T-cell (primary cell): ENCODE measurements at places on chromosomes 3 and 15. TPM values are rescaled to one million over a fixed set of nuclear protein-coding genes. Genes with fewer than 3 reads are reported as not detected.

Gene CHST14
- total RNA-seq: 9.9 TPM

Gene KBTBD8
- total RNA-seq: 6.0 TPM

Gene TAMM41
- 43.3 TPM for total RNA-seq

Gene TMEM212
- total RNA-seq: not detected

Gene HACL1
- total RNA-seq: 34.2 TPM

DNA sequence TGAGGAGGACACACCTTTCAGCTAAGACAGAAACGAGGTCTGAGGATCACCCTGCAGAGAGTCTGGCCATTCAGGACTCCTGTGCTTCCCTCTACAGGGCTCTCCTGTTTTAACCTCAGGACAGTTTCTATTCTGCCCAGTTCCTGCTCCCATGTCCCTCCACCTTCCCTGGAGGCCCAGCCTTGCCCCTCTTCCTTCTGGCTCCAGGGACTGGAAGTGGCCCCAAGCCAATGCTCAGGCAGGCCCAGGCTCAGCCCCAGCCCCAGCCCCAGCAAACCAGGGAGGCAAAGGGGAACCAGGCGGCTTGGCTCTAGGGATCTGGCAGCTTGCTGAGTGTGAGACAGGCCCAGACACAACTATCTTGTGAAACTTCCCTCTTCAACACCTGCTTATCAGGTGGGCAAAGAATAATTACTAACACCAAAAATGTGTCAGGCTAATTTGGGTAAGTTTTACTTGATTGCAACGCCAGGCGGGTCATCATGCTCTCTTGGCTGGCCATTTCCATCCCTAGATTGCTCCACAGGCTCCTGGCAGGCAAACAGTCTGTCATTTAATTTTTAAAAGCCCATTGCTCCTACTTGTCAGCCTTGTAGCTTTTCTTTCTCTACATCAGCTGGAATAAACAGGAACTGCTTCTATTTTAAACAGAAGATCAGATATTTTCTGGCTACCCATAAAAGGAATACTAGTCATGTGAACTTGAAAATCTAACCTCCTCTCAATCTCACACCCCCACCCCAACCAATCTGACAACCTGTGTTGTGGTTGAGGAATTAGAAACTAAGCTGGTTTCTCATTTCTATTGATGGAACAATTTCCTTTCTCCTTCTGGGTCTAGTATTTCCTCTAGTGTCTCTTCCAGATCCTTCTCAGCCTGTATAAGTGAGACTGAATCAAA is 33.5 kb downstream of the UPK1B start:
- H3K27me3 ChIP-seq: no peaks in the 10 kb centered on the region
- peak overlapping the region; percentile 49 for H3K4me3 ChIP-seq
- peaks cover 16% of the 10 kb centered on the region for H3K36me3 ChIP-seq
- peaks cover 43% of the 10 kb centered on the region for H3K4me1 ChIP-seq
- peak overlapping the region; percentile 3 for H3K27ac ChIP-seq
- DNase-seq: no peak

DNA sequence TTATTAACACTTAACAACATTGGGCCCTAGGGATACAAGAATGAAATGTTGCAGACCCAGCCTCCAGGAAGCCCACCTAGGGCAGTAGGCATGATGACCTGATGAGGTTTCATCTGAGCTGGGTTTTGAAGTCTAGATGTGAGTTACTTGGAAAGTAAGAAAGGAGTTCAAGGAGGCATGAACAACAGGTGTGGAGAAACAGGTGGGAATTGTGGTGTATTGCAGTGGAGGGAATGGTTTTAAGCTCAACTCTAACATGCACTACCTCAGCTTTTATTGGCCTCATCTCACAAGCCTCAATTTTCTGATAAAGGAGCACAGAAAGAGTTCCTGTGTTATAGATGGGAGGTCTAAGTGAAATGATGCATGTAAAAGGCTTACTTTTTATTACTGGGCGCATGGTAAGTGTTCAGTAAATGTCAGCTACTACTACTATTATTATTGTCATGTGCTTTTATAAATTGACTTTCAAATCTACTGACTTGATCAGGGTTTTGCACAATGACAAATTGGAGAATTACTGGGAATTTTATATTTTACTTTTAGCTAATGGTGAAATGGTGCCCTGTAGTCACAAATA is 19.3 kb downstream of the SCAANT1 start:
- H3K27me3 ChIP-seq: no peaks in the 10 kb centered on the region
- no peak overlapping the region for H3K4me3 ChIP-seq
- DNase-seq: no peak
- no peaks in the 10 kb centered on the region for H3K4me1 ChIP-seq
- H3K36me3 ChIP-seq: no peaks in the 10 kb centered on the region

DNA sequence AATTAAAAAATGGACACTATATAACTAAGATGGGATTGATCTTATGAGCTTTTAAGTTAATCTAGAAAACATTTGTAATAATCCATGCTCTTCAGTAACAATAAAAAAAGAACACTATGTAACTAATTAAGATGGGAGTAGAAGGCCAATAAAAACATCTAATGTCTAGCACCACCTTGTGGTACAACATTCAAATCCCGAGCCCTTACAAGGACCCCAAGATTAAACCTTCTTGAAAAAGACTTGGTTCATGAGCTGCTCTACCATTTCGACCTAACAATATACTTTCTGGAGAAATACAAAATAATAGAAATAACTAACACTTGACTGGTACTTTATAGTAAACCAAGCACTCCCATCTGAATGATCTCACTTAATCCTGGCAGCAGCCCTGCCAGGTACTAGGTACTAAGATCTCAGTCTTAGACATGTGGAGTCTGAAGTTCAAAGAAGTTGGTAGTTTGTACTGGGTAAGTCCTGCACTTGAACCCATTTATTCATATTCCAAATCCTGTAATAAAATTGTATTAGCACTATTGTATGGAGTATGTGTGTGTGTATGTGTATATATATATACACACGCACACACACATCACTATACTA is 21.8 kb downstream of the METTL6 start:
- H3K27me3 ChIP-seq: no peaks in the 10 kb centered on the region
- no peak overlapping the region for H3K27ac ChIP-seq
- DNase-seq: peak; percentile 16
- peaks cover 2% of the 10 kb centered on the region for H3K36me3 ChIP-seq

- H3K4me1 ChIP-seq: no peaks in the 10 kb centered on the region
- H3K27me3 ChIP-seq: no peaks in the 10 kb centered on the region
- no peak overlapping the region for H3K27ac ChIP-seq
- H3K36me3 ChIP-seq: no peaks in the 10 kb centered on the region
- H3K4me3 ChIP-seq: no peak overlapping the region
Observed at GRCh38 chr3:155323063-155323666, 29.7 kb upstream of the STRIT1 start.

DNA sequence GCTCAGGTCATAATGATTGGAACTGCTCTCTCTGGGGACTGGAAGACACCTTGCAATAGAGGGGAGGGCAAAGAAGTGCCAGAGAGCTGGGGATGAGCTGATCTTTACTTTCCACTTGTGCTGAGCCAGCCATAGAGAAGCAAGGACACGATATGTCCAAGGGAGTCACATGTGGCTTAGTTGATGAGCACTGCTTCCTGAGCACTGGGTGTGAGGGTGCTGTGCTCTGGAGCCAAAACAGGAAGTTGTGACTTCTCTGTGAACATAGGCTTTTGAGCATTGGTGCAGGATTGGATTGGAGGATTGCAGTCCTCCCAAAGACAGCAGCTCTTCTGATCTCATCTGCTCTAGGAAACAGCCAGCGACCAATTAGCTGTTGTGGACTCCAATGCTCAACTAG is 6.7 kb downstream of the PARP14 start:
- no peak for DNase-seq
- peaks cover 6% of the 10 kb centered on the region for H3K36me3 ChIP-seq
- H3K4me3 ChIP-seq: no peak overlapping the region
- H3K27me3 ChIP-seq: no peaks in the 10 kb centered on the region
- no peak overlapping the region for H3K27ac ChIP-seq

DNA sequence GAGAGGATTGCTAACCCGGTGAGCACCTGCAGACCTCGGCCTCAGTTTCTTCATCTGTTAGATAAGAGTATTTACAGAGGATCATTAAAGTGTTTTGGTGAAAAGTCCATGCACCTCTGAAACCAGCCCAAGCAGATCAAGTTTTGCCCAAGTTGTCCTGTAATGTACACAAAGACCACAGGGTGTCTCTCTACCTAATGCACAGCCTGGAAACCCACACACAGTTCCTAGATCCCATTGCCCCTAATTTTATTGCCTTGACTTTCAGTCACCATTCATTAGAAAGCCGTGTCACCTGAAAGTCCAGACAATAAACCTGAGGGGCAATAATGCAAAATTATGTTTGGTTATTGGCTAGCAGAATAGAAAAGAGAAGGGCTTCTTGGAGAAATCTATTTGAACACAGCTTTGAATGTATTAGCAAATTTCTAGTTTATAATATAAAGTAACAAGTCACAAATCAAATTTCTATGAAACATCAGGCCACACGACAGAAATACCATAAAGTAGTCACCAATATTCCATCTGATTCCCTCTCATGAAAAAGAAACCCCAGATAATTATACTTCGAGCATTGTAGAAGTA is 161.3 kb upstream of the SLC2A2 start:
- DNase-seq: no peak
- H3K36me3 ChIP-seq: peaks cover 2% of the 10 kb centered on the region
- no peaks in the 10 kb centered on the region for H3K27me3 ChIP-seq
- no peak overlapping the region for H3K27ac ChIP-seq
- no peak overlapping the region for H3K4me3 ChIP-seq

GRCh38 chr3:49602877-49603411 is 48.7 kb downstream of the BSN start:
- peaks cover 3% of the 10 kb centered on the region for H3K27me3 ChIP-seq
- no peaks in the 10 kb centered on the region for H3K36me3 ChIP-seq
- H3K4me3 ChIP-seq: no peak overlapping the region

GRCh38 chr15:59434481-59434880 is 3.5 kb upstream of the FAM81A start:
- peaks cover 13% of the 10 kb centered on the region for H3K27me3 ChIP-seq
- DNase-seq: no peak
- no peaks in the 10 kb centered on the region for H3K36me3 ChIP-seq
- H3K27ac ChIP-seq: no peak overlapping the region

DNA sequence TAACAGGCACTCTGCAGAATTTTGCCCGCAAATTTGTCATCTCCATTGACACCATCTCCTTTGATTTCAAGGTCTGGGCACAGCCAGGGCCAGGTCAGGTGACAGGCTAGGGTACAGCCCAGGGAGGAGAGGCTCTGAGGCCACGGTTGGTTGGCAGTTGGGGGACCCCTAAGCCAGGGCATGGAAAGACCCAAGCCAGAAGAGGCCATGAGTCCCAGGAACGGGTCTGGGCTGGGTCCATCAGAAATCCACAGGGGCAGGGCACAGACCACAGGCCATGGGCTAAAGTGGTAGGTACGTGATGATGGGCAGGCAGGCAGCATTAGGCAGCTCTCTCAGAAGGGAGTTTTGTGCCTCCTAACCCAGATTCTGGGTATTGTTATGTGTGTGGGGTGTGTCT is 45.8 kb downstream of the SEMA3G start:
- no peak for DNase-seq
- H3K27ac ChIP-seq: no peak overlapping the region
- H3K4me3 ChIP-seq: no peak overlapping the region
- H3K36me3 ChIP-seq: peaks cover 49% of the 10 kb centered on the region
- peaks cover 2% of the 10 kb centered on the region for H3K4me1 ChIP-seq

- H3K36me3 ChIP-seq: no peaks in the 10 kb centered on the region
- peak; percentile 40 for DNase-seq
- no peaks in the 10 kb centered on the region for H3K4me1 ChIP-seq
- H3K4me3 ChIP-seq: peak within 1 kb of the TSS; percentile 71
- no peak within 1 kb of the TSS for H3K27ac ChIP-seq
- H3K27me3 ChIP-seq: peaks cover 21% of the 10 kb centered on the region
Observed at GRCh38 chr15:91099995-91100813, at the start of gene SV2B. SV2B (plus strand) TSS chr15:91100257; CDS start chr15:91226264, 126,007 bp downstream.

GRCh38 chr3:196694941-196695848 is 16.9 kb downstream of the CEP19 start:
- no peak overlapping the region for H3K4me3 ChIP-seq
- H3K4me1 ChIP-seq: peaks cover 17% of the 10 kb centered on the region
- H3K36me3 ChIP-seq: no peaks in the 10 kb centered on the region
- H3K27ac ChIP-seq: peak overlapping the region; percentile 29

DNA sequence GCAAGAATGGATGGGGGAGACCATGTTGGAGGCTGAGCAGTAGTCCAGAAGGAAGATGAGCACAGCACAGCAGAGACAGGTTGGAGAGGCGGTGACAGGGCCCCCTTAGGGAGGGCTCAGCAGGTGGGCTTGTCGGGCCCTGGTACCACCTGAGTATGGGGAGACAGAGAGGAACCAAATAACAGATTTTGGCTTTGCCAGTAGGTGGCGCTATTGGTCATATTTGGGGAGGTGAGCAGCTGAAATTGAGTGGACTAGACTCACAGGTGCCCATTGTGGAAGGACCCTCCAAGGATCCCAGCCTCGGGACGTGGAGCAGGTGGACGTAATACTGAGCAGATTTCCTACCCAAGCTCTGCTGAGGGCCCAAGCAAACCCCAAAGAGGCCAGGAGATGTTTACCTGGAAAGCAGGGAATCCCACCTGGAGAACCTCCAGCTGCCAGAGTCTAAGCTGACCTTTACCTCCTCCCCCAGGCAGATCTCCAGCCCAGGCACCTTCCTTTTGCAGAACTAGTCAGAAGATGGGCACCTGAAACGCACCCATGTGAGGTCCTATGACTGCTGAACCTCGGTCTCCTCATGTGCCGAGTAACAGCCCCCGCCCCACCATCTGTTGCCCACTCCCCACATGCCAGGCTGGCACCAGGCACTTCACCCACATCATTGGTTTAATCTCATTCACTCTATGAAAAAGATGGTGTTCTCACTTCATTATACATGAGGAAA is 24.6 kb upstream of the CORO2B start:
- H3K4me1 ChIP-seq: peaks cover 6% of the 10 kb centered on the region
- peak; percentile 23 for DNase-seq
- no peaks in the 10 kb centered on the region for H3K36me3 ChIP-seq
- H3K27me3 ChIP-seq: no peaks in the 10 kb centered on the region

DNA sequence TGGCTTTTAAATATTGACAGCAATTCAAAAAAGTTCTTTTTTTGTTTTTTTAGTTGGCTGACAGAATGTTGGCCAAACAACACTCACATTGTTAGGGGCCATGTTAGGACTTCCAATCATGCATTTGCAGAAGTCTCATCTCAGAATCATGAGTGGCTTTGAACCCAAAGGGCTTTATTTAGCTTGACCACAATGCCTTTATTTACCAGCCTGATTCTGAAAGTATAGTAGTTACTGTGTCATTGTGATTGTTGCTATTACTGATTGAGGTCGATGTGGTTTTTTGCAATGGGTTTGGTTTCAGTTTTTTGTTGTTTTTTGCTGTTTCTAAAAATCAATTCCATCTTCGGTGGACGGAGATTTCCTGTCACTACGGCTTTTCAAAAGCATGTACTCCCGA is 7.2 kb downstream of the GLDN start:
- H3K27me3 ChIP-seq: no peaks in the 10 kb centered on the region
- no peak overlapping the region for H3K4me3 ChIP-seq
- no peaks in the 10 kb centered on the region for H3K4me1 ChIP-seq
- H3K36me3 ChIP-seq: no peaks in the 10 kb centered on the region
- DNase-seq: no peak
